ENCODE measurements at places on chromosomes 12 and 14.

GRCh38 chr14:21092273-21093011 lies 6.0 kb downstream of the ZNF219 start:
- peaks cover 4% of the 10 kb centered on the region for H3K4me1 ChIP-seq
- H3K27ac ChIP-seq = no peak overlapping the region
- H3K36me3 ChIP-seq = no peaks in the 10 kb centered on the region
- peak; percentile 92 for DNase-seq

GRCh38 chr12:8081251-8081920 lies 688 bp upstream of the NECAP1 start:
- H3K27ac ChIP-seq = peak overlapping the region; percentile 97
- peaks cover 28% of the 10 kb centered on the region for H3K4me1 ChIP-seq
- DNase-seq = no peak
- H3K27me3 ChIP-seq = no peaks in the 10 kb centered on the region

DNA sequence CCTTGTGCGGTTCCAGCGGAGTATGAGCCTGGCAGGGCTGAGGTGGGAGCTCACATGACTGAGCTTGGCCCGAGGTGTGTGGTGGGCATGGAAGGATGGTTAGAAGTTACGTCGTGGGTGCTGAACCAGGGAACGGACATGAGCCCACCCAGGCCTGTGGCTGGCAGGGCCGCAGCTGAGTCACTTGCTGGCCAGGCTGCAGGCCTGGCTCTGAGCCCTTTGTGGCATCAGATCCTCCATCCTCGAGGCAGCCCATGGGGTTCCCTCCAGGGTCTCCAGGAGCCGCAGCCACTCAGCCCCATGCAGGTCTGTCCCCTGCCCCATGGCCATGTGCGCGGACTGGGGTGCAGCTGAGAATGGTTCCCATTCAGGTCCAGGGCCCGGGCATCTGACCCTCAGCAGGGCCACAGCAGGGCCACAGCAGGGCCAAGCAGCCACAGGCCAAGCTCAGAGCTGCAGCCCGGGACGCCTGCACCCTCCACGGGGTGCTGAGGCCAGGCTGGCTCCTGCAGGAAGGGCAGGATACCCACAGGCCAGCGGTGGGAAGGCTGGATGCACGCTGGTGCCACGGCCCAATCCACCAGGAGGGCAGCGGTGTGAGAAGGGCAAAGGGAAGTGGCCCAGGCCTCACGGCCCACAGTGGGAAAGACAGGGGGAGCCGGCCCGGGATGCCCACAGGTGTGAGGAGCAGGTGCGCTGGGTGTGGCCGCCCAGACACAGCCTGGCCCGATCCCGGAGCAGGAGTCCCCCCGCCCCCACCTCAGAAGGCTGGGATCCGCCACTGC lies 26.3 kb upstream of the ULK1 start:
- no peak for DNase-seq
- no peaks in the 10 kb centered on the region for H3K36me3 ChIP-seq
- H3K4me3 ChIP-seq = no peak overlapping the region
- no peak overlapping the region for H3K27ac ChIP-seq
- H3K27me3 ChIP-seq = no peaks in the 10 kb centered on the region

GRCh38 chr12:112122823-112123690 lies 2.3 kb upstream of the TRAFD1 start:
- H3K27me3 ChIP-seq = no peaks in the 10 kb centered on the region
- no peak overlapping the region for H3K4me3 ChIP-seq
- H3K4me1 ChIP-seq = peaks cover 24% of the 10 kb centered on the region
- peak overlapping the region; percentile 36 for H3K27ac ChIP-seq

- H3K27ac ChIP-seq = no peak overlapping the region
- H3K36me3 ChIP-seq = peaks cover 76% of the 10 kb centered on the region
- H3K27me3 ChIP-seq = no peaks in the 10 kb centered on the region
- no peak overlapping the region for H3K4me3 ChIP-seq
Observed at GRCh38 chr14:21467616-21468015, 9.1 kb downstream of the RAB2B start.

DNA sequence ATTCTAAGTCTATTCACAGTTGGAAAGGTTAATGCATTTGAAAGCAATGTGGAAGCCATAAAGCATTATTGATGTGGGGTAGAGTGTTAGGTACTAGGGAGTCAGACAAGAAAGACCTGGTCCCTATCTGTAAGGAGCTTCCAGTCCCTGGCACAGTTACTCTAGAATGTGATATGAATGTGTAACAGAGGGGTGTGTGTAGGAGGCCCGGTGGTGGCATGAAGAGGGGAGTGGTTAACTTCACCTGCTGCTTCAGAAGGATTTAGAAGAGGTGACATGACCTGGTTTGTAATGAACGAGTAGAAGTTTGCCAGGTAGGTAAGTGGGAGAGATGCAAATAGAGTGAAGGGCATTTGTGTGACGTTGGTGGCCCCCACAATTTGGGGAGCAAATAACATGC lies 15.1 kb upstream of the GALNT6 start:
- no peaks in the 10 kb centered on the region for H3K27me3 ChIP-seq
- no peak overlapping the region for H3K27ac ChIP-seq
- H3K4me3 ChIP-seq = no peak overlapping the region
- no peaks in the 10 kb centered on the region for H3K36me3 ChIP-seq

DNA sequence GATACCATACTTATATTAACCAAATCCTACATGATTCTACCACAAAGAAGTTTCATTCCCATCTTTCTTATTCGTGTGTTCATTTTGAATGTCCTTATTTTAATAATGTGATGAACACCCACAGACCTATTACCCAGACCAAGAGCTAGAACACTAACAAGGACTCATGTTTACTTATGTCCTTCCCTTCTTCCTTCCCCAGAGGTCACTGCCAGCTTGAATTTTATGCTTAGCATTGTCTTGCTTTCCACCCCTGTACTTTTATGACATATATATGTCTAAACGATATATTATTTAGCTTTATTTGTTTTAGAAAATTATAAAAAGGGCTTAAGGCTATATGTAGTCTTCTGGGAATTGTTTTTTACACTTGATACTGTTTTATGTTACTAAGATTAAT lies 238.6 kb downstream of the LRIG3 start:
- H3K27me3 ChIP-seq = no peaks in the 10 kb centered on the region
- no peaks in the 10 kb centered on the region for H3K36me3 ChIP-seq
- H3K4me3 ChIP-seq = no peak overlapping the region
- no peak overlapping the region for H3K27ac ChIP-seq

GRCh38 chr14:35213869-35214387 lies 78.3 kb upstream of the PSMA6 start:
- no peak for DNase-seq
- no peaks in the 10 kb centered on the region for H3K4me1 ChIP-seq
- H3K36me3 ChIP-seq = no peaks in the 10 kb centered on the region

- H3K27ac ChIP-seq = peak overlapping the region; percentile 3
- H3K4me1 ChIP-seq = peaks cover 8% of the 10 kb centered on the region
- no peak overlapping the region for H3K4me3 ChIP-seq
Observed at GRCh38 chr12:71455028-71455737, 15.6 kb downstream of the LGR5 start.

GRCh38 chr12:48973941-48974673 lies 2.6 kb upstream of the WNT10B start:
- H3K27ac ChIP-seq = no peak overlapping the region
- peaks cover 11% of the 10 kb centered on the region for H3K4me1 ChIP-seq
- no peaks in the 10 kb centered on the region for H3K36me3 ChIP-seq
- peak; percentile 85 for DNase-seq
- H3K4me3 ChIP-seq = no peak overlapping the region
- peaks cover 43% of the 10 kb centered on the region for H3K27me3 ChIP-seq

- peaks cover 2% of the 10 kb centered on the region for H3K27me3 ChIP-seq
- H3K27ac ChIP-seq = no peak overlapping the region
- no peak overlapping the region for H3K4me3 ChIP-seq
- no peak for DNase-seq
Observed at GRCh38 chr12:50047693-50048250, 9.6 kb upstream of the ASIC1 start.

DNA sequence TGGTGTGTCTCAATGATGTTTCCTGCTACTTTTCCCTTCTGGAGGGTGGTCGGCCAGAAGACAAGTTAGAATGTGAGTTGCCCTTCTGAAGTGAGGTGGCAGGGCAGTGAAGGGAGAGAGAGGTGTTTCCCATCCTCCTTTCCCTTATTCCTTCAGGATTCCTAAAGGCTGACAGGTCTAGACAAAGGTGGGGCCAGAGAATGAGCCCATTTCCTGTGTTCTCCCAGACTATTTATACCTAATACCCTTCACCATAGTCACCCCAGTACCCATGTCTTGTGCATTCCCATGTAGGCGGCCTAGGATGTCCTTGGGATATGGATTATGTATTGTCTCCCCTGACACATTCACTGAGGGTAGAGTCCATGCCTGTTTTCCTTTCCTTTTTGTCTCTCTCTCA lies 7.0 kb downstream of the DGKA start:
- H3K36me3 ChIP-seq = no peaks in the 10 kb centered on the region
- no peak for DNase-seq
- H3K4me3 ChIP-seq = no peak overlapping the region

GRCh38 chr12:41419131-41419893 lies 231.2 kb downstream of the PDZRN4 start:
- no peak overlapping the region for H3K27ac ChIP-seq
- H3K36me3 ChIP-seq = no peaks in the 10 kb centered on the region
- DNase-seq = no peak
- H3K27me3 ChIP-seq = no peaks in the 10 kb centered on the region

- H3K4me1 ChIP-seq = no peaks in the 10 kb centered on the region
- H3K36me3 ChIP-seq = no peaks in the 10 kb centered on the region
- no peak overlapping the region for H3K4me3 ChIP-seq
- H3K27me3 ChIP-seq = no peaks in the 10 kb centered on the region
- no peak for DNase-seq
Observed at GRCh38 chr14:33709283-33709682, 241.6 kb downstream of the EGLN3 start.

- no peaks in the 10 kb centered on the region for H3K36me3 ChIP-seq
- H3K27me3 ChIP-seq = no peaks in the 10 kb centered on the region
- H3K27ac ChIP-seq = peak overlapping the region; percentile 14
Observed at GRCh38 chr12:69007101-69007854, 74.3 kb upstream of the CPM start.
